GM23338 (cell line): ENCODE measurements at places on chromosomes 5 and 9. TPM values are rescaled to one million over a fixed set of nuclear protein-coding genes. Genes with fewer than 3 reads are reported as not detected.

GRCh38 chr5:141519605-141520565 lies 31.0 kb downstream of the PCDHGC5 start:
- DNase-seq = no peak

DNA sequence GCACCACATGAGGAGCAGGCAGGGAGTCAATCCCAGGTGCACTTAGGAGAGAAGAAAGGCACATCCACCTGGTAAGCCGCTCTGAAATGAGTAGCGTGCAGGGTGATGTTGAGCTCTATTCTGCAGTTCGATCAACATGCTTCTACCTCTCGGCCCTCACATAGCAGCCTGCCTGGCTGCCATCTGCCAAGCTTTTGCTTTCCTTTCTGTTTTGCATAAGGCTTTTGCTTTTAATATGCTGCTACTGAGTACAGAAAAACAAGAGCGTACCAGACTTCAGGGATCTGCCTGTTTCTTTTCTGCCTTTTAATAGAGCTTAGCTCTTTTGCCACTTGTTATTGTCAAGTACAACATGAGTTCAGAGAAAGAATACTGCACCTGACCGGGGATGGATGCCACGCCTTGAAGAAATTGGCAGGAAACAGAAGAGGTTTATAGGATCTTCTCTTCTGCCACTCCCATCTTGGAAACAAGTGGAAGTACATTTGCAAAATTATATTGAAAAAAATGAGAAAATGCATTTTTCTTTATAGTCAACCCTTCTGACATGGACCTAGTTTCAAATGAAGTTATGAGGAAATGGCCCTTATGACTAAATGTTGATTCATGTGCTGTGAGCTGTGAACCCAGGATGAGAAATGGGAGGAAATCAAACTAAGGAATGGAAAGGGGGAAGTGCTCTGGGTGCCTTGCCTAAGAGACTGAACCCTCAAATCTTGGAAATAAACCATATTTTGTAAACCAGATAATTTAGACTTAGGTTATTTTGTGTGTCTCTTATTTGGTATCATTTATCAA lies 4.0 kb upstream of the FCHO2 start:
- no peak for DNase-seq

ANKRD34B gene
- total RNA-seq = 1.5 and 2.9 TPM in 2 replicates

NKD2 gene
- 7.3 and 9.0 TPM in 2 replicates for total RNA-seq

SGCD gene
- 0.03 TPM in 1 of 2 replicates, not detected in the other for total RNA-seq
